ENCODE measurements at places on chromosomes 2 and 18. TPM values are rescaled to one million over a fixed set of nuclear protein-coding genes. Genes with fewer than 3 reads are reported as not detected.

DNA sequence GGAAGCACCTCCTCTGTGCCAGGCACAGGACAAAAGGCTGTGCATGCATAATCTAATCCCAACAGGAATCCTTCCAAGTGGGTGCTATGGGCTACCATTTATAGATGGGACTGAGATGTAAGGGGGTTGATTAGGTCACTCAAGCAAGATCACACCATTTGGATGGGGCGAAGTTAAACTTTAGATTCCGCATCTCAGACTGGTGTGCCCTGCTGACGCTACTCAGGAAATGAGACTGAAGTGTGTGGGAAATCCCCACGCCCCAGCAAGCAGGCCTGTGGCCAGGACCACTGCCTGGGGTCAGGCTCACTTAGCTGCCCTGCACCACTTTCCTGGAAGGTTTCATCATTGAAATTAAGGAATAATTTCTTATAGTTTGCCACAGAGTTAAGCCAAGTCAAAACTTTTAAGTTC is 70.5 kb upstream of the PPP1CB start:
- peak; percentile 37 for DNase-seq

PTPRN gene
- not detected for polyA plus RNA-seq

DNA sequence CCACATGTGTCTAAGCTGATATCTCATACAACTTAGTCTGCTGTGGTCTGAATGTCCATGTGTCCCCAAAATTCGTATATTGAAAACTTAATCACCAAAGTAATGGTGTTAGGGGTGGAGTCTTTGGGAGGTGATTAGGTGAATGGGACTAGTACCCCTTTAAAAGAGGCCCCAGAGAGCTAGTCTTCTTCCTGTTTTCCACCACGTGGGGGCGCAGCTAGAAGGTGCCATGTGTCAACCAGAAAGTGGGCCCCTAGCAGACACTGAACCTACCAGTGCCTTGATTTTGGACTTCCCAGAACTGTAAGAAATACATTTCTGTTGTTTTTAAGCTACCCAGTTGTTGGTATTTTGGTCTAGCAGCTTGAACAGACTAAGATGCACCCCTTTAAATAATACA is 86.6 kb downstream of the ASB1 start:
- no peak for DNase-seq

DNA sequence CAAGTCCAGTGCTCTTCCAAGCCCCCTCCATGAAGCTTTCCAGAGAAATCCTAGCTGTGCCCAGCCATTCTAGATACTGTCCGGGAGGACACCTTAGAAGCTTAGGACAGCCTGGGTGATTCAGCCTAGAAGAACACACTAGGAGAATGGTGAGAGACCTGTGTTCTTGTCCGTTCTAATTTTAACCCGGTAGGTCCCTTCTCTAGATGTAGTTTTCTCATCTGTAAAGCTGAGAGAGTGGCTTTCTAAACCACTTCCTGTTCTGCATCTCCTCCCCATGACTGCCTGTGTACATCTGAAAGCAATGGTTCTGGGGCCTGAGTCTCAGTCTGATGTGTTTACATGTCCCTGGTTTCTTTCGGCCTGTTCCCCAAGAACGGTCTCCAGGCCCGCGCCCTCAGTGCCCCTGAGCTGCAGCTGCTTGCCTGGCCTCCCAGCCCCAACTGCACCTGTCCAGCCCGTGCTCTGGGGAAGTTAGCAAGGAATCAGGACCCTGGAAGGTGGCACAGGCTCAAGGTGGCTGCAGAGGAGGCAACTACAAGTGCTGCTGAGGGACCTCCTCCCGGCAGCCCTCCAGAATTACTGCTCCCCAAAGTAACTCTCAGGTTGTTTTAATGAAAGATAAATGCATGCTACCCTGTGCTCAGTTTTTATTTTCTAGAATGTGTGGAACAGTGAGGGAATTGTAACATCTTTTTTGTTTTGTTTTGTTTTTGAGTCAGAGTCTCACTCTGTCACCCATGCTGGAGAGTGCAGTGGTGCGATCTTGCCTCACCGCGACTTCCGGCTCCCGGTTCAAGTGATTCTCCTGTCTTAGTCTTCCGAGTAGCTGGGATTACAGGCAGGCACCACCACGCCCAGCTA is 105.9 kb downstream of the LBH start:
- DNase-seq, result peak; percentile 51

TSN gene
- polyA plus RNA-seq, result 76.3 TPM

DNA sequence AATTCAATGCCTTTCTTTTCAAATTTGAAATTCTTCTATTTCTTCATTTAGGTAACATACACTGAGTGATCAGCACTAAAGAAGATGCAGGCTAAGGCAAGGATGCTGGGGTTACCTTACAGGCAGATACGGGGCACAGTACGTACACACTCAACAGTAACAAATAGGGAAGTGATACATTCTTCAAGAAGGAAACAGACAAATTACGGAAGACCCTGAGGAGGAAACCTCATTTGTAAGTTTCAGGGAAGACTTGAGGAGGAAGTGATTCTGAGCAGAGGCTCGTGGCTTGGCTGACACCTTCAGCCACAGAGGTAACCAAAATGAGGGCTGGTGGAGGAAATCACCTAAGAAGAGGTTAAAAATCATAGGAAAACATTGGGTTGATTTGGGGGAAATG is 1108.3 kb upstream of the KLHL29 start:
- no peak for DNase-seq

DNA sequence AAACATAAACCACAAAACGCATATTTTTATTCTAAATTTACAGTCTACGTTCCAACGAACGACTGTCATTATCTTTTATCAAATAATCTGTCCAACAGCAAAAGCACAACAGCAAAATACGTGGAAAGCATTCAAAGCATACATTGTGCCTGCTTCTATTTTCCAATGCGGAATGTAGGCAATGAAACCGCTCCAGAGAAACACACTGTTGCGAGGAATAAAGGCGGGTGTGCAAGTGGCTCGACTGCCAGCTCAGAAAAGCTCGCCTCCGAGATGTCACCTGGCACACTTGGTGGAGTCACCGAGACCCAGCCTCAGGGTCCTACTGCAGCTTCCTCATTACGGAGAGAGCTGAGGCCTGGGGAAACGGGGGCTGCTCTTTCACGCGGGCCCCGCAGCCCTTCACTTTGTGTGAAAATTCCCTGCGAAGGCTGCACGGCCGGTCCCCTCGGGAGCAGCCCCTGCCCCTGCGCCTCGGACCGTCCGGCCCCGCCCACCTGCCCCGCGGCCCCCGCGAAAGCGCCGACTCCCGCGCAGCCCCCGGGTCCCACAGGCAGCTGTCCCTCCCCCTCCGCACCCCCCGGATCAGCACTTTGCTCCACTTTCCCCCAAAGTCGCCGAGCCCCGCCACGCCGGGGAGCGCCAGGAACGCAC is 752 bp downstream of the MGAT4A start:
- DNase-seq, result peak; percentile 68

DNA sequence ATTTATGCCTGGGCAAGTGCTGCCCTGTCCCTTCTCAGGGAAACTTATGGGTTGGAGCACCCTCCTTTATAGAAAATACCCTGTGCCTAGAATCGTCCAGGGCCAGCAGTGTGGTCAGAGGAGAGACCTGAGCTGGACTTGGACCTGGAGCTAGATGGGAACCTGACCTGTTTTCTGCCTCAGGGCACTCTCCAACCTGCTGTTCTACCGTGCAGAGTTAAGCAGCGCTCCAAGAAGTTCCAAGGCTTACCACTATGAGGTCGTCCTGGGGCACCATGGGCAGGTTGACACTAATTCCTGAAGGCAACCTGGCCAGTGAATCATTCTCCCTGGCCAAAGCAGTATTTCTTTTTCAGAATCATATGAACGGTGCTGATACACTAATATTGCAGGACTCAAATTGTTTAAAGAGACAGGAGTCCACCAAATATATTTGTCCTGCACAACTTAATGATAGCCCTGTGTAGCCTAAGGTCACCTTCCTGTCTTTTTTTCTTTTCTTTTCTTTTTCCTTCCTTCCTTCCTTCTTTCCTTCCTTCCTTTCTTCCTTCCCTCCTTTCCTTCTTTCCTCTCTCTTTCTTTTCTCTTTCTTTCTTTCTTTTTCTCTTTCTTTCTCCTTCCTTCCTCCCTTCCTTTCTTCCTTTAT is 455.4 kb upstream of the HNMT start:
- DNase-seq, result no peak

DNA sequence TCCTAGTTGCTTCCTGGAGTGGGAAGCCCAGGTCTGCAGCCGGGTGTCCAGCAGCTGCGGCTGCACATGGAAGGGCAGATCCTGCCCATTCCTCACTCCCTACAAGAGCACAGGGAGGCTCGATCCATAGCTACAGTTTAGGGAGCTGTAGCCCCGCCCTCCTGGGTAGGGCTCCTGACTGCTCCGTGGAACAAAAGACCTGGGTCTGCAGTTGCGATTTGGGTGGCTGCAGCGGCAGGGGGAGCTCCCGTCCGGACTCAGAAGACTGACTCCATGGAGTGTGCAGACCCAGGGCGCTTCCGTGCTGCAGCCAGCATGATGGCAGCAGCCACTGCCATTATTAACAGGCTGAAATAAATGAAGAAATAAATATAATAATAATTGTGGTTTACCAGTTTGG is 157.3 kb downstream of the CTNNA2 start:
- DNase-seq, result no peak

DNA sequence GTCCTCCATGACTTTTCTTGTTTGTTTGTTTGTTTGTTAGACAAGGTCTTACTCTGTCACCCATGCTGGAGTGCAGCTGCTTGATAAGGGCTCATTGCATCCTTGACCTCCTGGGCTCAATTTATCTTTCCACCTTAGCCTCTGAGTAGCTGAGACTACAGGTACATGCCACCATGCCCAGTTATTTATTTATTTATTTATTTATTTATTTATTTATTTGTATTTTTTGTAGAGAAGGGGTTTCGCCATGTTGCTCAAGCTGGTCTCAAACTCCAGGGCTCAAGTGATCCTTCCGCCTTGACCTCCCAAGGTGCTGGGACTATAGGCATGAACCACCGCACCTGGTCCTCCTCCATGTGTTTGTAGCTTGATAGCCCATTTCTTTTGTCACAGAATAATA is 37.9 kb downstream of the NBEAL1 start:
- DNase-seq, result no peak

SAG gene
- not detected for polyA plus RNA-seq

HOXD13 gene
- not detected for polyA plus RNA-seq

CDH19 gene
- not detected for polyA plus RNA-seq

NEURL3 gene
- polyA plus RNA-seq, result not detected

GRCh38 chr2:10220902-10221391 is 81.8 kb upstream of the HPCAL1 start:
- no peak for DNase-seq

ITPRIPL1 gene
- 0.85 TPM for polyA plus RNA-seq

- no peak for DNase-seq
Observed at GRCh38 chr2:71631411-71631931, 178.1 kb downstream of the DYSF start.

GRCh38 chr2:29509397-29509796 is 394.2 kb downstream of the CLIP4 start:
- no peak for DNase-seq

DNA sequence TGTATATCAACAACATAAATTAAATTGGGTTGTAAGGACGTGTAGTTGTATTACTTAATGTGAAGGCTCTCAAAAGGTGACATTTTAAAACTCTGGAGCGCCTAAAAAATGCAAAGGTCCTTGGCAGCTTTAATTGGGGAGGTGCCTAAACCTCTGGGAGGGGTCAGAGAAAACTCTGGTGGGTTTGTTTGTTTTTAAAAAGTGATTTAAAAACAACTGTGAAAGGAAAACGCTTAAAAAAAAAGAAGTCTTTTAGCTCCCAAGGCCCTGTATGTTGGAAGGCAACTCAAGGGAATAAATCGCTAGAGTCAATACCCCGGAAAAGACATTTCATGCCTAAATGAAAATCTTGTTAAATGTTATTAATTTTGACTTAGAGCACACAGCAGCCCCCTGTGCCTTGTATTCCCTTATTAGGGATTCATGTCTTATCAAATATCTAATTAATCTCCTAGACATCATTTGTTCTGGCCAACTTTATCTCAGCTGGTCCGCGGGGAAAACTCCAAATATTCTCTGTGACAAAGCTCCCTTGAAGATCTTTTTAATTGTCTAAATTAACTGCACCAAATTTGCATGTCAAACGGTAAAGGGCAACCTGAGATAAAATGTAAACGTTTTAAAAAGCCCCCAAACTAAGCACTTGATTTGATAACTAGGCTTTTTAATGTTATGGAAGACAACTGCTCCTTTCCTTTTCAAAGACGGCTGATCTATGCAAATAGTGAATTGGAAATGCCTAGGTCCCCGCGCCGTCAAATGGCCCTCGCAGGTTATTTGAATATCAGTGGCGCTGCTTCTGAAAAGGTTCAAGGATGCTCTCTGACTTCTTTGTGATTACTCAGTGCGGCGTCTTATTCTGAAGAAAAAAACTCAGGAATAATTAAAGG is 4.2 kb downstream of the SP9 start:
- no peak for DNase-seq

- DNase-seq, result no peak
Observed at GRCh38 chr2:225431105-225431863, 31.8 kb downstream of the NYAP2 start.

- no peak for DNase-seq
Observed at GRCh38 chr2:136051001-136051724, 65.7 kb upstream of the DARS1 start.

- DNase-seq, result no peak
Observed at GRCh38 chr2:49359721-49360406, 205.5 kb upstream of the FSHR start.

- peak; percentile 44 for DNase-seq
Observed at GRCh38 chr2:25339791-25340180, 1.9 kb downstream of the DNMT3A start.

DNA sequence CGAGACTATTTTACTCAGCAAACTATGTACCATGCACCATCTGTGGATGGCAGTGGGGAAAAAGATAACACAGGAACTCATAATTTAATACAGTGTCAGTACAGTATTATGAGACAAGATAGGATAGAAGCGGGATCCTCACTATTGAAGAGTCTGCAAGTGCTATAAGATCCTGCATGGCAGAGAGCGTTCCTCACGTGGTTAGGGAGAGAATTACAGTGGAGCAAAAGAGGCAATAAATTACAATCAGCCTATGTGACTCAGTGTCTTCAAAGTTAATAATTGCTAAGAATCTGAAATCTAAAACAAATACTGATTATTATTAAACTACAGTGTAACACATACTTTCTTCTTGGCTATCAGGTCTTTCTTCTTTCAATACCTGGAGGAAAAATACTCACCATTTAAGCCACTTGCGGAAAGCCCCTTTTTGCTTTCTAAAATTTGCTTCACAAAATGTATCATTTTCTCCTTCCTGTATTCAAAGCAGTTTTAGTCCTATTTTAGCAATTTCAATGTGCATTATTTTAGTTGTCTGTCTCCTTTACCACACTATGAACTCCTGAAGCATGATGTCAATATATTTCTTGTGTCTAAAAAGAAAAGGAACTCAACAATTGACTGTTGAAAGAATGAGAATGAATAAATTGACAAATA is 342.9 kb downstream of the SPAG16 start:
- DNase-seq, result no peak

CHRNG gene
- 0.10 TPM for polyA plus RNA-seq

GRCh38 chr2:64213532-64214275 is 69.5 kb upstream of the PELI1 start:
- no peak for DNase-seq

DNA sequence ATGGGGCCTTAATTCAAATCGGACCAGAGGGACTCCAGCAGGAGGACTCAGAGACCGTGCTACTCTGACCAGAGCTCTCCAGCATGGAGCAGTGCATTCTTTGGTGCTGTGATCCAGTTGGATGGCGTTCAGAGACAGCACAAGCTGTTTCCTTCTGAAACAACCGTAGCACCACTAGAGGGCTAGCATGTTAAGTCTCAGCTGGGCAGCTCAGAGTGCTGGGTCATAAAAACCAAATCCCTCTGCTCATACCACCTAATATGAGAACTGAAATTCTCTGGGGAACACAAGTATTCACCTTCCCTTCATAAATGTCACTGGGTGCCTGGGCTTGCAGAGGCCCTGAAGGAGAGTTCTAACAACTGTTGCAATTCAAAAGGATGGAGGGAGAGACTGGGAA is 97.7 kb upstream of the TFCP2L1 start:
- DNase-seq, result no peak
